RPMI7951 (cell line): ENCODE measurements at places on chromosomes 3 and 15. TPM values are rescaled to one million over a fixed set of nuclear protein-coding genes. Genes with fewer than 3 reads are reported as not detected.
A peak's percentile ranks its signal among the peaks of the same experiment; 100 is the strongest.

DNA sequence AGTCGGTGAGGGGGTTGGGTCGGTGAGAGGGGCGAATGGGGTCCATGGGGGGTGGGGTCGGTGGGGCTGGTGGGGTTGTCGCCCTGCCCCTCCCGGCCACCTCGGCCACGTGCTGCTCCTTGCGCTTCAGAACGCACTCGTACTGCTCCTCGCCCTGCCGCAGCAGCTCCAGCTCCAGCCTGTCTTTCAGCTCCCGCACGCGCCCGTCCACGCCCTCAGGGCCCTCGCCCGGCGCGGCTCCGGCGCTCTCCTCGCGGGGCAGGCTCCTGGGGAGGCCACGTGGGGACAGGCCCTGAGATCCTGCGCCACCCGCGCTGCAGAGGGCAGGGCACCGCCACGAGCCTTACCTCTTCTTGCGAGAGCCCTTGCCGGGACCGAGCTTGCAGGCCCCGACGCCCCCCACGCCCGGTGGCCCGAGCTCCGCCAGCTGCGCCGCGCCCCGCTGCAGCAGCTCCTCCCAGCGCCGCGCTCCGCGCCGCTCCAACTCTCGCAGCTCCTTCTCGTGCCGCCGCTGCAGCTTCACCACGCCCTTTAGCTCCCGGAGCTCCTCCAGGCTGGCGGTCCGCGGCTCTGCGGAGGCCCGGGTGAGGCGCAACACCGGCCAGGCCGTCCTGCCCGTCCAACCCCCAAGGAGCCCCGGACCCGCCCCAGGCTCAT, 8.2 kb upstream of the ANKRD63 start:
- peak; percentile 71 for DNase-seq

- DNase-seq, result no peak
Measured at GRCh38 chr3:57135964-57136719, 29.0 kb downstream of the IL17RD start.

- peak; percentile 60 for DNase-seq
Measured at GRCh38 chr3:122572940-122573412, 4.5 kb upstream of the PARP15 start.

DNA sequence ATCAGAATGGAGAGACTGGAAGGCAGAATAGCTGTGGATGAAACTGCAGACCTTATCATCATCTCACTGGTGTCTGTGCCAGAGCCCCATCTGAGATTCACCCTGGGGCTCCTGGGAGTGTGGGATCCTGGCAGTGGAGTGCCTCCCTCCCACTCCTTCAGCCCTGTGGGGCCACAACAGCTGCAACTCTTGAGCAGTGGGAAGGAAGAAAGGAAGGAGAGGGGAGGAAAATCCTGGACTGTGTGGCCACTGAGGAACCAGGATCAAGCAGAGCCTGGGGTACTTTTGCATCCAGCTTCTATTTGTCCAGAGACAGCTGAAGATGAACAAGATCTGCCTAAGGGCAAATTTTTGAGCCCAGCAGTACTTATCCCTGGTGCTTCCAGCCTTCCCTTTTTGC, 13.1 kb upstream of the ALDH1A2 start:
- peak; percentile 9 for DNase-seq

DNA sequence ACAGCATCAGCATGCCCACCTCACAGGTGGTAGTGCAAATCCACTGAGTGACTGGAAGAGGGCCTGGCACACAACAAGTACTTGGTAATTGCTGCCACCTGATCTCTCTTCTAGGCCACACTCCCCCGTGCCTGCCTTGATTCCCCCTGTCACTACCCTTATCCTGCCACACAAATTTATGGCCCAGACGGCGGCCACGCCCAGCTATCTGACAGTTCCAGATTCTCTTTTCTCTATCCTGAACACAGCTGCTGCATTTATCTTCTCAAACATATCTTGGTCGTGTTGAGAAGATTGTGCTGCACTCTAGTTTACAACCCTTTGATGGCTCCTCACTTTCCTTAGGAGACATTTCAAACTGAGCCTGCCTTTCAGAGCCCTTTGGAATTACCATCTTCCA, 585.2 kb downstream of the NTRK3 start:
- no peak for DNase-seq

GRCh38 chr3:72231439-72232196, 446.7 kb upstream of the PROK2 start:
- DNase-seq, result peak; percentile 29

DNA sequence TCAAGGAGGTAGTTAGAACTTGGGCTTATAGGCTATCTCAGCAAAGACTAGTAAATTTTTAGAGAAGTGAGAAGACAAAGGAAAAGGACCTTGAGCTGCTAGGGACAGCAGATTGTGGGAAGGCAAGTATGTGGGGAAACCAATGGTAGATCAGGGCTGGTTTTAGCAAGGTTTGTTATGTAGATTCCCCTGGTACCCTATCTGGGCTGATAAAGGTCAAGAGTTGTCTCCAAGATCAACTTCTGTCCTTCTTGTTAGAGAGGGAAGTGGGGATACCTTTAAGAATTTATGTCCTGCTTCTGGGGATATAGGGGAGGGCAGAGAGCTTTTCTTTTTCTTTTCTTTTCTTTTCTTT, 28.9 kb downstream of the KAT2B start:
- DNase-seq, result no peak

GRCh38 chr3:87486115-87486514, 209.7 kb upstream of the POU1F1 start:
- DNase-seq, result no peak

- DNase-seq, result peak; percentile 36
Measured at GRCh38 chr3:30664884-30665283, 58.5 kb downstream of the TGFBR2 start.

- DNase-seq, result no peak
Measured at GRCh38 chr15:78641749-78642275, 802 bp upstream of the CHRNB4 start.

GRCh38 chr3:189324538-189325138, 152.9 kb downstream of the TPRG1 start:
- peak; percentile 100 for DNase-seq

Gene KCNMB3
- total RNA-seq, result 0.88 and 1.3 TPM in 2 replicates

Gene WDR49
- 0.12 TPM in 1 of 2 replicates, not detected in the other for total RNA-seq

Gene GMNC
- not detected in 2 replicates for total RNA-seq

Gene TTLL13
- total RNA-seq, result not detected in 2 replicates

Gene PLA2G4D
- total RNA-seq, result not detected in 2 replicates

Gene HESX1
- total RNA-seq, result 1.9 and 2.5 TPM in 2 replicates
